Neural progenitor cell (in vitro differentiated cells): ENCODE measurements at places on chromosomes 2 and 18.

DNA sequence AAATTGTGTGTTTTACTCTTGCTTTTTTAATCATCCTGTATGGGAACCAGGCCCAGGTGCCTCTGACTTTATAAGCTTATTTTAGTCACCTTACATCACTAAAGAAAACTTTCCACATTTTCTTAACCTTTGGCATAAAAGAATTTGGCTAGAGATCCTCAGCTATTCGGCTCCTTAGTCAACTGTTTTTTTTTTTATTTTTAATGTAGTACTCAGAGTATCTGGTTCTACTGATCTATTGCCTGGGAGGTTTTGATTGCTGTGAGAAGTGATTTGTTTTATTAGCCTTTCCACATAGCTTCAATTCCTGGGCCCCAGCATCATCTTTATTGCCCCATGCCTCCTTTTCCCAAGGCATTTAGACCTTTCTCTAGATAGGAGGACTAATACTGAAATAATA, 121.0 kb downstream of the MYO1B start:
- DNase-seq, result no peak

DNA sequence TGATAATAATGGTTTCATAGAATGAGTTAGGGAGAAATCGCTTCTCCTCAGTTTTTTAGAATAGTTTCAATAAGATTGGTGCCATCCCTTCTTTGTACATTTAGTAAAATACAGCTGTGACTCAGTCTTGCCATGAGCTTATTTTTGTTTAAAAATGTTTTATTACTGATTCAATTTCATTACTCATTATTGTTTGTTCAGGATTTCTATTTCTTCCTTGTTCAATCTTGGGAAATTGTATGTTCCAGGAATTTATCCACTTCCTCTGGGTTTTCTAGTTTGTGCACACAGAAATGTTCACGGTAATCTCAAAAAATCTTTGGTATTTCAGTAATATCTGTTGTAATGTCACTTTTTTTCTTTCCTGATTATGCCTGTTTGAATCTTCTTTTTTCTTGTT, 371.5 kb upstream of the SETBP1 start:
- DNase-seq, result no peak

- no peak for DNase-seq
Observed at GRCh38 chr18:13539050-13539449, 187.3 kb downstream of the FAM210A start.

DNA sequence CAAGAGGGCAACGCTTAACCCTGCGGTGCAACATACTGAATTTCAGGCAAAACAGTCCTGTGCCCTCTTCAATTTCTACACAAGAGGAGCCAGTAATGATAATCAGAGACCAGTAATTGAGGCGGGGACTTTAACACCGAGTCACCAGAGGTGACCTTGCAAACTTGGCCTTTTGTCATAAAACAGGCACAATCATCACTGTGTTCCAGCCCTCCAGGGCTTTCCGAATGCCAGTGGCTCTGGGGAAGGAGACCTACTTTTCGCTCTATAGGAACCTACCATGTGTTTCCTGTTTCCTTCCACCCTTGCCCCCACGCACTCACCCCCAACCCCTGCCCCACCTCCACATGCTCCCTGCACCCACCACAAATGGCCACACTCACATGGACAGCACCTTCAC, 47.2 kb upstream of the LOXHD1 start:
- DNase-seq, result no peak

GRCh38 chr18:56443166-56443907, 195.1 kb downstream of the TXNL1 start:
- DNase-seq, result peak; percentile 16

DNA sequence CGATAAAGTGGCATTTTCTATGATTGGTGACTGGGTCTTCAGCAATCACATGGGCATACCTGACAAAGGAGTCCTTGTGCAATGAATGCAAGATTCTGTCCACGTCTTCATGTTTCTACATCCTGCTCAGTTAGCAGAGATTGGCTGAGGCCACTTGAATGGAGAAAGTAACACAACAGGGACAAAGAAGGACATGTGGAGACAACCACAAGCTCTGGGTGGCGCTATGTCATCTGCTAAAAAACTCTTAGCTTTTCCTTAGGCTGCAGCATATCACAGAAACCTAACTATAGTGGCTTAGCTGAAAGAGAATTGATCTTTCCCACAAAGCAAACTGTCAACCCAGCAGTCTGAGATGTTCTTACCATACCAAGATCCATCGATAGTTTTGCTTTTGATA, 1109.7 kb downstream of the SOCS6 start:
- peak; percentile 78 for DNase-seq

DNA sequence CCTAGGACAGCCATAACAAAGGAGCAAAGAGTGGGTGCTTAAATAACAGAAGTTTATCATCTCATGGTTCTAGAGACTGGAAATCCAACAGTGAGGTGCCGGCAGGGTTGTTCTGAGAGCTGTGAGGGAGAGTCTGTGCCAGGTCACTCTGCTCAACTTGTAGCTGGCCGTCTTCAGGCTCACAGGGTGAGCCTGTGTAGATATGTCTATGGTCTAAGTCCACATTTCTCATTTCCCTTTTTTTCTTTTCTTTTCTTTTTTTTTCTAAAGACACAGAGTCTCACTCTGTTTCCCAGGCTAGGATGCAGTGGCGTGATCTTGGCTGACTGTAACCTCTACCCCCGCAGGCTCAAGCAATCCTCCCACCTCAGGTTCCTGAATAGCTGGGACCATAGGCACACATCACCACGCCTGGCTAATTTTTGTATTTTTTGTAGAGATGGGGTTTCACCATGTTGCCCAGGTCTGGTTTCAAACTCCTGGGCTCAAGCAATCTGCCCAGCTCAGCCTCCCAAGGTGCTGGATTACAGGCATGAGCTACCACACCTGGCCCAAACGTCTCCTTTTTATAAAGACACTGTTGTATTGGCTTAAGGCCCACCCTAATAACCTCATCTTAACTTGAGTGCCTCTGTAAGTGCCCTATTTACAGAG, 142.2 kb downstream of the SP3 start:
- DNase-seq, result no peak

GRCh38 chr18:54086046-54086802, 138.2 kb downstream of the MBD2 start:
- DNase-seq, result no peak

- no peak for DNase-seq
Observed at GRCh38 chr2:71941726-71942525, 205.7 kb downstream of the CYP26B1 start.

DNA sequence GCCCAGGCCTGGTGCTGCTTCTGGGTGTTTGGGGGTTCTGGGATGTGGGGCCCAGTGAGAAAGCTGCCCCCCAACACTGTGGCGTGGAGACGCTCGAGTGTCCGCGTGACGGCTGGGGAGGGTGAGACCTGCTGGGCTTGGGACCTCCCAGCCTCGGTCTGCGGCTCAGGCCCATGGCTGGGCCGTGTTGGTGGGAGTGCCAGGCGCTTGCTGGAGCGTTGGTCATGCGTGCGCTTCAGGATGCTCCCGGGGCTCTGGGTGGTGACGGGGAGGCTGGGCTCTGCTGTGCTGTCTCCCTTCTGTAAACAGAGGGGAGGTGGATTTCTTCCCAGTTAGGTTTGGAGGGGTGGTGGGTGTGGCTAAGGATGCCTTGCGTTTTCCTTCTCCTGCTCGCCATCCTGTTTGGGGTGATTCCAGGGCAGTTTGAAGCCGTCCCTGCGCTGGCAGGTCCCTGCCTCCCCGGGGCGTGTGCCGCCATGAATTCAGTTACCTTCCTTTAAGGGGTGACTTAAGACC, 606 bp downstream of the GAL3ST2 start:
- DNase-seq, result no peak

- no peak for DNase-seq
Observed at GRCh38 chr18:65265761-65266160, 485.1 kb upstream of the CDH7 start.
